Stimulated activated CD8-positive, alpha-beta memory T cell treated with anti-CD3 and anti-CD28 coated beads, Interleukin-4, amount 100 ng/mL, for 24 hours (primary cell): ENCODE measurements at places on chromosomes 4 and X.
A peak's percentile ranks its signal among the peaks of the same experiment; 100 is the strongest.

GRCh38 chrX:2609431-2610238 is 81.5 kb upstream of the CD99 start:
- DNase-seq = no peak

DNA sequence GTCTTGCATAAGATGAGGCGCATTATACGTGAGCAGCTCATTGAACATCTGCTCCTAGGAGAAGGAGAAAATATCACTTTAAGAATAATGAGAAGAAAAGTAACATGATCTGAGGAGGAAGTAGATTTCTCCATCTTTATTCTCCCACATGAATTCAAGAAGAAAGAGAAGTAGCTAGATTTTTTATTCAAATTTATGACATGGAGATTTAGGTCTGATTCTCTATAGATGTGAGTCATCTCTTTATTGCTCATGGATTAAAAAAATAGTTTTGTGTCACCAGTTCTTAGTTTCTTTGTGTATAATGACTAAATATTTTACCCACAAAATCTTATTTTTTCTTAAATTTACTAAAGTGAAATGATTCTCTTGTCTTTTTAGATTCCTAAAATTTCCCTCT is 40.4 kb downstream of the HPGDS start:
- DNase-seq = no peak

GRCh38 chr4:53962516-53963225 is 101.7 kb downstream of the CHIC2 start:
- no peak for DNase-seq

GRCh38 chrX:47723689-47724088 is 64.7 kb upstream of the UXT start:
- no peak for DNase-seq

- DNase-seq = no peak
Observed at GRCh38 chr4:60562334-60562733, 637.8 kb upstream of the ADGRL3 start.

- DNase-seq = no peak
Observed at GRCh38 chr4:189845145-189845846, 95.4 kb upstream of the FRG1 start.

- no peak for DNase-seq
Observed at GRCh38 chr4:76894537-76895255, 3.2 kb downstream of the SOWAHB start.

GRCh38 chr4:77072195-77072753 is 3.5 kb downstream of the CCNI start:
- no peak for DNase-seq

DNA sequence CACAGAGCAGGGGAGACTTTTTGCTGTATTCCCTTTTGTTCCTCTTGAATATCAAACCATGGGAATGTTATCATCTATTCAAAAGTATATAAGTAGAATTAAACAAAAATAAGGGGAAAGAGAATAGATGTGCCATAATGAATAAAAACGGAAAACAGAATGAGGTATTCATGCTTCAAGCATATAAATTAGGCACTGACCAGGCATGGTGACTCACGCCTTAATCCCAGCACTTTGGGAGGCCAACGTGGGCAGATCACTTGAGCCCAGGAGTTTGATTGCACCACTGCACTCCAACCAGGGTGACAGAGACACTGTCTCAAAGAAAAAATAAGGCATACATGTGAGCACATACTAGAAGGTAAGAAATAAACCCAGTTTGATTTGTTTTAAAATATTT is 16.3 kb upstream of the NEUROG2 start:
- no peak for DNase-seq

DNA sequence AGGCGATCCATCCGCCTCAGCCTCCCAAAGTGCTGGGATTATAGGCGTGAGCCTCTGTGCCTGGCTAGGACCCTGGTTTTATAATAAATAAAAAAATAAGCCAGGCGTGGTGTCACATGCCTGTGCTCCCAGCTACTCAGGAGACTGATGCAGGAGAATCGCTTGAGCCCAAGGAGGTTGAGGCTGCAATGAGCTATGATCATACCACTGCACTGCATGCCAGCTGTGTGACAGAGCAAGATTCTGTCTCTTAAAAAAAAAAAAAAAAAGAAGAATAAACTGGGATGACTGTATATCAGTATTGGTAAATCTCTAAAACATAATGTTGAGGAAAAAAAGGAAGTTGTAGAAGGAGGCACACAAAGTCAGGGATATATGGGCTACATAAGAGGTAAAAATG is 45.7 kb upstream of the SLC34A2 start:
- DNase-seq = no peak

DNA sequence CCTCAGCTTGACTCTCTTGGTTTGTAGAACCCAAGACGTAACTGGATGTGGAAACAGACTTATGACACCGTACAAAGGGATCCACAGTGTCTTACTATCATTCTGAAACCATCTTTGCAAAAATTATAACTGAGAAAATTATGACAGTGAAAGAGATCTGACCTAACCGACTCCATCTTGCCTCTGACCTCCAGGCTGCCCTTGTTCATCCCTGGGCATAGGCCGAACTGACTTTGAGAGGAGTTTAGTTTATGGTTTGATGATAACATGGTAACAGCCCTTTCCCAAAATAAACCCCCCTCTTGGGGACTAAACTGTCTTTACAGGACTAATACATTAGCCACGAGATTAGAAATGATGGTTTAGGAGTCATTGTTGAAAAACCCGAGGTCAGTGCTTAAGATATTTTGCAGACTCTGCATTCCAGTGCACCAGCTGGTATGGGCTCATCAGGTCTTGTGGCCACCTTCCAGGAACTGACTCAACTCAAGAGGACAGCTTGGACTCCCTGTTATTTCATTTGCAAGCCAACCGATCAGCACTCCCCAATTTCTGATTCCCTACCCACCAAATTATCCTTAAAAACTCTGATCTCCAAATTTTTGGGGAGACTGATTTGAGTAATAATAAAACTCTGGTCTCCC is 49.6 kb downstream of the CASP3 start:
- no peak for DNase-seq

- DNase-seq = no peak
Observed at GRCh38 chr4:6926081-6926480, 16.5 kb downstream of the TBC1D14 start.

- no peak for DNase-seq
Observed at GRCh38 chr4:170868170-170868569, 778.4 kb upstream of the AADAT start.

DNA sequence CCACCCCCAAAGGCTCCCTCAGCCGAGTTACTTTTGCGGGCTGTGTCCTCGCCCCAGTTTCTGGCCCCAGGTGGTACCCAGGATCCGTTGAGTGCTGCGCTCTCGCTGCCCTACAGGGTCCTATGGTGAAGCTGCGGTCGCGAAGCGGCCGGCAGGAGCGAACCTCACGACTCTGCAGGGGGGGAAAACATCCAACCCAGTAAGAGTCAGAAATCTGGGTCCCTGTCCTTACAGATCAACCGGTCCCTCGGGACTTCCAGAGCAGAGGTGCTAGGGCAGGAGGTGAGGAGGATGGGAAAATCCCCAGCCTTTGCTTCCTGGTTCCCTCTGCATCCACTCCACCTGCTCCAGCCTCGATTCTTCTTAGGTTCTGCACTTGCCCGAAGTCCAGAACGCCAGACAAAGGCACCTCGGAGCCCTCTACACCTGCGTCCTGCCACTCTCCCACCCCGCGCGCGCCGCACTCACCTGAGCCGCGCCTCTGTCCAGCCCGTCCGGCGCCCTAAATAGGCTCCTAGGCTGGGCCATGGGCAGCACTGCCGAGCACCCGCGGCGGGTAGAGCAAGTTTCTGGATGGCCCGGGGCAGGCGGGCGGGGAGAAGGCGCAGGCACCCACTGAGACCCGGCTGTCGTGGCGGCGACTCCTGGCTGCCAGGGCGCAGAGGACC is at the start of gene HS3ST1:
Gene HS3ST1, minus strand, starts transcription at position 664 of the 668 bp plus-strand sequence. CDS start 28,889 bp downstream, outside the sequence.
- no peak for DNase-seq

DNA sequence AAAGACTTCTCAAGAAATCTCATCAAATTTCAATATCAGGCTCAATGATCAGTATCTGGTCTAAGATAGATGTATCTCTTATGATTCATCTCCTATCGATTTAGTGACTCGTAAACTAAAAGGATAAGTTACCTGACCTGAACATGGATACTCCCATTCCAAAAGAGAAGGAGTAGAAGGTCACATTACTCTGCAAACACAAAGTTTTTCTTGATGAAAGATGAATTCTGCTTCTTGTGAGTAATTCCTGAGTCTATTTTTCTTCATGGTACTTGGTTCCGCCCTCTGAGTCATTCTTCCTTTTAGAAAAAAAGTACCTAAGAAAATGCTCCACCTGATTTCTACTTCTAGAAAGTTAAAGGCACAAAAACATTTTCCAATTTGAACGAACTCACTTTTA is 223.1 kb upstream of the SLIT2 start:
- DNase-seq = no peak

GRCh38 chr4:9703391-9703790 is 78.0 kb upstream of the DRD5 start:
- DNase-seq = peak; percentile 42

DNA sequence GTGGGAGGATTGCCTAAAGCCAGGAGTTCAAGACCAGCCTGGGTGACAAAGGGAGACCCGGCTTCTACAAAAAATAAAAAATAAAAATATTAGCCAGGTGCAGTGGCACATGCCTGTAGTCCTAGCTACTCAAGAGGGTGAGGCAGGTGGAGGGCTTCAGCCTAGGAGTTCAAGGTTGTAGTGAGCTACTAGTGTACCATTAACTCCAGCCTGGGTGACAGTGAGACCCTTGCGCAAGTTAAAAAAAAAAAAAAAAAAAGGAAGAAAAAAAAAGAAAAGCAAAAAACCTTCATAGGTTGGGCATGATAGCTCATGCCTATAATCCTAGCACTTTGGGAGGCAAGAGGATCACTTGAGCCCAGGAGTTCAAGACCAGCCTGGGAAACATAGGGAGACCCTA is 5.8 kb downstream of the SCLT1 start:
- no peak for DNase-seq

- DNase-seq = no peak
Observed at GRCh38 chr4:158863296-158863695, 94.5 kb downstream of the FNIP2 start.

DNA sequence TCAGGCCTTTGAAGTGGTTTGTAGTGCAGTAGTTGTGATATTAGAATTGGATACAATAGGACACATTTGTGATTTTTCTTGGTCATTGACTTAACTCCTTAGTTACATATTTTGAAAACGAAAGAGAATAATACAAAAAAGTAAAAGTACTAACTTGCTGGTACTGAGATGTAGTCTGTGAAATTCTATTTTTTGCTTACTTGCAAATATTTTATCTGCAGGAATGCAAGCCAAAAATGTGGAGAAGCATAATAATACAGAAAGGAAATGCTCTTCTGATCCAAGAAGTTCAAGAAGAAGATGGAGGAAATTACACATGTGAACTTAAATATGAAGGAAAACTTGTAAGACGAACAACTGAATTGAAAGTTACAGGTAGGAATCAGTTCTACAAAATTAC is 46.7 kb upstream of the TEX13A start:
- no peak for DNase-seq

- DNase-seq = peak; percentile 8
Observed at GRCh38 chr4:70902577-70903290, 565 bp downstream of the MOB1B start.

DNA sequence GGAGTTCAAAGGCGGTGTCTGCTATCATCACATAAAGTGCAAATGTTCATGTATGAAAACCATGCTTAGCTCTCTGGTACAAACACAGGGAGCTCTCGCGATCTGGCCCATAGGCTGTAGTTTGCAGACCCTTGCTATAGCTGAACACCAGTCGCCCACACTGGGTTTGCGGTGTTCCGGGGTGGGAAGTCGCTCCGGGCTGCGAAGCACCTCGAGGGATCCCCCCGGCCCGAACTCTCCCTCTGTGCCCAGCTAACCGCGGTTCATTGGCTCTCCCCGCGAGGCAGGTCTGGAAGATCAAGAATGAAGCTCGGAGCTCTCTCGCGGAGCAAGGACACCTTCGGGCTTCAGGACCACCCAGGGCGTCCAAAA is 341 bp upstream of the PRPS2 start:
- peak; percentile 1 for DNase-seq

DNA sequence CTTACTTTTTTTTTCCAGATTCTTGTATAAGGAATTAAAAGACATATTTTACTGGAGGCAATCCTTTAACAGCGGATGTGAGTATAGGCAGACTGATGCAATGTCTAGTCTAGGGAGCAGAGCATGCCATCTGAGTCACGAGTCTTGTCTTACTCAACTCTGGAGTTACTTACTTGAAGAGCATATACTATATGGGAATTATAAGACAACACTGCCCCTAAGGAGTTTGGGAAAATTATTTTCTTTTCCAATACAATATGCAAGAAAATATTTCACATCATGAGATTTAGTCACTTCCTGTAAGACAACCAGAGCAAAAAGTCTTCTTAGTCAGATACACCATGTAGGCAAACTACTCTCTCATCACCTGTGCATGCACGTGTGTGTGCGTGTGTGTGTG is 537.3 kb upstream of the FTHL17 start:
- no peak for DNase-seq

DNA sequence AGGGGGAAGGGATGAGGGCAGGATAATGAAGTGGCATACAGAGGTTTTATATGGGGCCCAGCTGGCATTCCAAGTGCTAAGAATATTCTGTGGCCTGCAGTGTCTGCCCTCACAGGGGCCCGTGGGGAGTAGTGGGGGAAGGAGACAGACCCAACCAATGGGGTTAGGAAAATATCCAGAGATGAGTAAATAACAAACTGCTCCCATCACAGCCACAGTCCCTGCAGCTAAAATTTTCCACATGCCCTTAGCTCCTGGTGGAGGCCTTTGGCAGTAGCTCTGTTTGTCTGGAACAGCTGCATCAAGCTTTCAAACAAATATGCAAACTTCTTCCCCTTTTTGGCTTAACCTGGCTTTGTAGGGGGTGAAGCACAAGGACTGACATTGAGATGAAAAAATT is 3.1 kb downstream of the SRPX2 start:
- DNase-seq = no peak

DNA sequence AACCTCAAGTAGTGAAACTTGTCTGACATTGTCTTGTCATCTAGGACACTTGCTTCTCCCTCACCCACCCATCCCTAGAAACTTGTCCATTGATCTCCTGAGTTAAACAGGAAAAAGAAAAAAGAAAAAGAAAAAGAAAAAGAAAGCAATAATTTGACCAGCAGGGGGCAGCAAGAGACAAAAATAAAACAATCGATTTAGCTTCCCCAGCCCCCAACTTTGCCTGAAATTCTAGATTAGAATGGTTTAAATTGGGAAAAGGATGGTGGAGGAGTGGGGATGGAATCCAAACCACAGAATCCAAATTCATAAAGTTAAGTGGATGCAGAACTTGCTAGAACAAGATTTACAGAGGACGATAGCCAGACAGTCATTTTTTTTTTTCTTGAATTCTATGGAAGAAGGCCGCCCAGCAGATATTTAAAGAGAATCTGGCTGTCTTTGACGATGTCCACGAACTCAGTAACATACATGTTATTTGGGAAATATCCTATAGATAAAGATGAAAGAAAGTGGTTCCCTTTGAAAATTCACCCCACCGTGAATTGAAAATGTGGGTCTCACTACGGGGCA is 282.9 kb downstream of the USP46 start:
- no peak for DNase-seq

DNA sequence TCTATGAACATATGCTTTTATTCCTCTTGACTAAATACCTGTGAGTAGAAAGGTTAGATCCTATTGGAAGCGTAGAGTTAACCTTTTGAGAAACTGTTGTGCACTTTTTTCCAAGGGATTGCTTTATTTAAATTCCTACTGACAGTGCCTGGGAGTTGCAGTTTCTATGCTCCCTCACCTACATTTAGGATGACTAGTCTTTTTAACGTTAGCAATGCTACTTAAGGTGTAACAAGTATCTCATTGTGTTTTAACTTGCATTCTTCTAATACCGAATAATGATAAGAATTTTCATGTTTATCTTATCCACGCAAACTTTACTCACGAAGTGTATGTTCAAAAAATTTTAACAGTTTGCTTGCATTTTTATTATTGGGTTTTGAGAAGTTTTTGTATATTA is 1123.9 kb upstream of the PCDH7 start:
- DNase-seq = no peak

GRCh38 chr4:76197971-76198410 is 15.6 kb downstream of the SCARB2 start:
- DNase-seq = no peak
